Spleen (tissue), 13 donors: ENCODE measurements at places on chromosomes 16 and 17. TPM values are rescaled to one million over a fixed set of nuclear protein-coding genes. Genes with fewer than 3 reads are reported as not detected.
A peak's percentile ranks its signal among the peaks of the same experiment; 100 is the strongest.

XAF1 gene
- total RNA-seq = 105 TPM

GRCh38 chr17:19447085-19447583 is 36.1 kb downstream of the RNF112 start:
- H3K27me3 ChIP-seq = no peaks in the 10 kb centered on the region
- H3K4me3 ChIP-seq = no peak overlapping the region
- no peak for DNase-seq

GRCh38 chr17:33266611-33267010 is 26.5 kb downstream of the ASIC2 start:
- H3K27ac ChIP-seq = no peak overlapping the region
- H3K4me1 ChIP-seq = no peaks in the 10 kb centered on the region
- DNase-seq = no peak
- H3K27me3 ChIP-seq = no peaks in the 10 kb centered on the region

RAPGEFL1 gene
- 9.8 TPM for total RNA-seq

DNA sequence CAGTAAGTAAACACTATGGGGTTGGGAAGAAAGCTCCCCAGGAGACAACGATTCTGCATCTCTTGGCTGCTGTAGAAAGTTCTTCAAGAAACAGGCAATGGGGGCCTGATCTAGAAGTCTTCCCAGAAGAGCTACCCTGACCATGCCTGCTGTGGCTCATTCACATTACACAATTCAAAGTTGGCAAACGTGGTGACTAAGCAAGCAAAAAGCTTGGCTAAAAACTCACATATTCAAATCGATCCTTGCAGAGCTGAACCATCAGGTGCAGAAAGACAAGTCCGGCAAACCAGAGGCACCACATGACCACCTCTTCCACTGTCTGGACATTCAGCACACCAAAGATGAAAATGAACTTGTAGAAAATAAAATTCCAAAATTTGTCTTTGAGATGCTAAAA is 16.1 kb downstream of the AMFR start:
- H3K36me3 ChIP-seq = peaks cover 7% of the 10 kb centered on the region
- H3K4me3 ChIP-seq = no peak overlapping the region
- H3K4me1 ChIP-seq = no peaks in the 10 kb centered on the region
- H3K27ac ChIP-seq = no peak overlapping the region

FOXL1 gene
- not detected for total RNA-seq

- peaks cover 8% of the 10 kb centered on the region for H3K4me1 ChIP-seq
- no peaks in the 10 kb centered on the region for H3K27me3 ChIP-seq
- H3K36me3 ChIP-seq = no peaks in the 10 kb centered on the region
- DNase-seq = no peak
- H3K4me3 ChIP-seq = no peak overlapping the region
Measured at GRCh38 chr16:74577882-74578366, 29.0 kb downstream of the GLG1 start.

DNA sequence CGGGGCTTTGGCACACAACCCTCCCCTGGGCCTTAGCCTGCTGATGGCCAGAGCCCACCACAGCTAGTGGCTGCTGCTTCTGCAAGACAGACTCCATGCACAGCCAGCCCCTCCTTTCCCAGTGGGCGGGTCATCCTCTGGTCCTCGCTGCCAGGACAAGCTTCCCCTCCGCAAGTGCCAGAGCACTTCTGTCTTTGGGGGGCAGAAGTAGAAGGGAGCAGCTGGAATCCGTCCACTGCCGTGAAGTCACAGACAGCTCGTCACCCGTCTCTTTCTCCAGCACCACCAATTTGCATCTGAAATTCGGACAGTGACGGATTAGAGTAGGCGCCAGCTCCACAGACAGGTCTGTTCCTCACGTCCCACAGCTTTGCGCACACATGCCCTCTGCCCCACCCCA is 31.3 kb upstream of the NAT9 start:
- H3K4me1 ChIP-seq = peaks cover 36% of the 10 kb centered on the region
- no peak for DNase-seq
- H3K27ac ChIP-seq = no peak overlapping the region
- no peaks in the 10 kb centered on the region for H3K27me3 ChIP-seq

- no peak overlapping the region for H3K4me3 ChIP-seq
- no peaks in the 10 kb centered on the region for H3K36me3 ChIP-seq
- no peak for DNase-seq
- no peak overlapping the region for H3K27ac ChIP-seq
- H3K4me1 ChIP-seq = peaks cover 35% of the 10 kb centered on the region
- H3K27me3 ChIP-seq = no peaks in the 10 kb centered on the region
Measured at GRCh38 chr16:17222871-17223401, 247.8 kb downstream of the XYLT1 start.

DNA sequence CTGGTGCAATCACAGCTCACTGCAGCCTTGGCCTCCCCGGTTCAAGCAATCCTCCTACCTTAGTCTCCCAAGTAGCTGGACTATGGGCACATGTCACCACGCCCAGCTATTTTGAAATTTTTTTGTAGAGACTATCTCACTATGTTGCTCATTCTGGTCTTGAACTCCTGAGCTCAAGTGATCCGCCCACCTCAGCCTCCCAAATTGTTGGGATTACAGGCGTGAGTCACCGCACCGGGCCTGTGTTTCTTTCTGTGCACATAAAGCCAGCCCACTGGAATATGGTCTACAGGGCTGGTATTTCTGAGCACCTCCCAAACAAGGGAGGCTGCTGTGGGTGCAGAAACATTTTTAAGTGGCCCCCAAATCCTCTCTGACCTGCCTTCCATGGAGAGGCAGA is 8.4 kb downstream of the TMEM95 start:
- no peak overlapping the region for H3K4me3 ChIP-seq
- no peak overlapping the region for H3K27ac ChIP-seq
- no peaks in the 10 kb centered on the region for H3K27me3 ChIP-seq
- no peaks in the 10 kb centered on the region for H3K4me1 ChIP-seq

DNA sequence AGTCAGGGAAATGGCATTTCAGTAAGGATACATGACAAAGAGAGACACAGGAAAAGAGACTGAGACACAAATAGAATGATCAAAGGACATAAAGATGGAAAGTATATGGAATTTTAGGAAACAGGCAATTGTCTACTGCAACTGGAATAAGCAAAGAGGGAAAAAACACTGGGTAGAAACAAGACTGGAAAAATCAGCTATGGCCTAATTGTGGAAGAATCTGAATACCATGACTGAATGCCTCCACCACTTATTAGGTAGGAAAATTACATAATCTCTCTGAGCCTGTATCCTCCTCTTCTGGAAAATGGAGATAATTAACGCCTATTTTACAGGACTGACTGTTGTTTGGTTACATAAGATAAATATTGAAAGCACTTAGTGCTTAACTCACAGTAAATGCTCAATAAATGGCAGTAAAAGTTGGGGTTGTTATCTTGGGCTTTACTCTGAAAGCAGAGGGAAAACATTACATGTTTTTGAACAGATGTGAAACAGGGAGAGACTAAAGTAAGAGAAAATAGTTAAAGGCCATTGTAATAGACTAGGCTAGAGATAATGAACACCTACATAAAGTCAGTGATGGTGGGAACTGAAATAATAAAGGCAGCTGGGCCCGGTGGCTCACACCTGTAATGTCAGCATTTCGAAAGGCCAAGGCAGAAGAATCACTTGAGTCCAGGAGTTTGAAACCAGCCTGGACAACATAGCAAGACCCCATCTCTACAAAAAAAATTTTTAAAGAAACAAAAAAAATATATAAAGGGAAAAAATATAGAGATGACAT is 63.5 kb upstream of the C17orf78 start:
- H3K27me3 ChIP-seq = no peaks in the 10 kb centered on the region
- no peaks in the 10 kb centered on the region for H3K4me1 ChIP-seq
- DNase-seq = no peak
- H3K4me3 ChIP-seq = no peak overlapping the region
- no peaks in the 10 kb centered on the region for H3K36me3 ChIP-seq

ITGB4 gene
- total RNA-seq = 83.9 TPM

- DNase-seq = peak; percentile 92
- H3K27me3 ChIP-seq = no peaks in the 10 kb centered on the region
- peaks cover 11% of the 10 kb centered on the region for H3K36me3 ChIP-seq
- H3K4me1 ChIP-seq = peaks cover 65% of the 10 kb centered on the region
- H3K27ac ChIP-seq = peak overlapping the region; percentile 60
Measured at GRCh38 chr16:2686912-2687507, 4.7 kb downstream of the KCTD5 start.

- H3K4me1 ChIP-seq = no peaks in the 10 kb centered on the region
- DNase-seq = no peak
- H3K36me3 ChIP-seq = no peaks in the 10 kb centered on the region
- H3K27ac ChIP-seq = no peak overlapping the region
Measured at GRCh38 chr17:13939222-13939621, 130.1 kb upstream of the COX10 start.

DNA sequence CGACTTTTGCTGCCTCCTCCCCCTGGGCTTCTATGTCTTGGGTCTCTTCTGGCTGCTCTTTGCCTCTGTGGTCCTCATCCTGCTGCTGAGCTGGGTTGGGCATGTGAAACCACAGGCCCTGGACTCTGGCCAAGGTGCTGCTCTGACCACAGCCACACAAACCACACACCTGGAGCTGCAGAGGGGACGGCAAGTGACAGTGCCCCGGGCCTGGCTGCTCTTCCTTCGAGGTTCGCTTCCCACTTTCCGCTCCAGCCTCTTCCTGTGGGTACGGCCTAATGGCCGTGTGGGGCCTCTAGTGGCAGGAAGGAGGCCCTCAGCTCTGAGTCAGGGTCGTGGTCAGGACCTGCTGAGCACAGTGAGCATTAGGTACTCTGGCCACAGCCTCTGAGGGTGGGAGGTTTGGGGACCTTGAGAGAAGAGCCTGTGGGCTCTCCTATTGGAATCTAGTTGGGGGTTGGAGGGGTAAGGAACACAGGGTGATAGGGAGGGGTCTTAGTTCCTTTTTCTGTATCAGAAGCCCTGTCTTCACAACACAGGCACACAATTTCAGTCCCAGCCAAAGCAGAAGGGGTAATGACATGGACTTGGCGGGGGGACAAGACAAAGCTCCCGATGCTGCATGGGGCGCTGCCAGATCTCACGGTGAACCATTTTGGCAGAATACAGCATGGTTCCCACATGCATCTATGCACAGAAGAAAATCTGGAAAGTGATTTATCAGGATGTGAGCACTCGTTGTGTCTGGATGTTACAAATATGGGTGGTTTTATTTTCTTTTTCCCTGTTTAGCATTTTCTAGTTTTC is 2.3 kb downstream of the GP1BA start:
- DNase-seq = no peak
- no peaks in the 10 kb centered on the region for H3K27me3 ChIP-seq
- H3K27ac ChIP-seq = peak overlapping the region; percentile 48
- H3K4me3 ChIP-seq = no peak overlapping the region
- H3K4me1 ChIP-seq = peaks cover 36% of the 10 kb centered on the region
- H3K36me3 ChIP-seq = peaks cover 34% of the 10 kb centered on the region

DNA sequence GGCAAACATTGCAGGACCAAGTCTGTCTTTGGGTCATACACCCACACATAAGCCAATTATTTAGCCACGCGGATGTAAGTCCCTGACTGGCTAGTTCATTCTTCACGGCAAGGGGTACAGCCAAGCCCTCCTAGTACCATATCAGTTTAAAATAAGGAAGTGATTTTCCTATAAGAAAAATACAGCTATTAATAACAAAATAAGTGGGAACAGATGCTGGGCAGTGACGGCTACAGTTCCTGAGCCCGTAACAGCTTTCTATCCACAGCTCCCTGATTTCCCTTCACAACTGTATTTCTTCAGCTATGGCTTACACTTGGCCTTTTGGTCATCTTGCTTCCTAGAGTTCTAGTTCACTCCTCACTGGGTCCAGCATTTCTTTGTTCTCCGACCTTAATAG is 542.4 kb upstream of the C16orf82 start:
- no peaks in the 10 kb centered on the region for H3K4me1 ChIP-seq
- H3K4me3 ChIP-seq = no peak overlapping the region
- no peaks in the 10 kb centered on the region for H3K36me3 ChIP-seq
- DNase-seq = no peak

ABAT gene
- total RNA-seq = 13.5 TPM

DNA sequence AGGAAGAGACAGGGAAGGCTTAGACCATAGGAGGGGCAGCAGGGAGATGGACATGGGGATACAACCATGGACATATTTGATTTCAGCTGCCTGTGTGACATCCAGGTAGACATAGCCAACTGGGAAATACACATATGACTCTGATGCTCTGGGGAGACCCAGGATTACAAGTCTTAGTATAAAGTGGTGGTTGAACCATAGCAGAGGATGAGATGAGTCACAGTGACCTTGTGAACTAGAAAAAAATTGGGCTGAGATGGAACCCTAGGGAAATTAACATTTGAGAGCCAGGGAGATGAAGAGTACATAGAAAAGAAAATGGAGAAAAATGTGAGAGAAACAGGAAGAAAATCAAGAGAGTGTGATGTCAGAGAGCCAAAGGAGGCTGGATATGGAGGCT is 10.2 kb downstream of the MARCHF10 start:
- no peaks in the 10 kb centered on the region for H3K27me3 ChIP-seq
- no peak for DNase-seq
- no peaks in the 10 kb centered on the region for H3K4me1 ChIP-seq
- no peak overlapping the region for H3K4me3 ChIP-seq
- no peak overlapping the region for H3K27ac ChIP-seq

KRT39 gene
- not detected for total RNA-seq

- no peaks in the 10 kb centered on the region for H3K4me1 ChIP-seq
- H3K36me3 ChIP-seq = no peaks in the 10 kb centered on the region
- DNase-seq = no peak
- H3K4me3 ChIP-seq = no peak overlapping the region
- no peak overlapping the region for H3K27ac ChIP-seq
Measured at GRCh38 chr17:21157586-21158370, 31.0 kb downstream of the DHRS7B start.

GRCh38 chr16:12575288-12575687 is 228.4 kb downstream of the CPPED1 start:
- H3K27ac ChIP-seq = no peak overlapping the region
- H3K4me1 ChIP-seq = peaks cover 6% of the 10 kb centered on the region
- DNase-seq = peak; percentile 18

GRCh38 chr17:4394208-4395110 is 28.0 kb upstream of the UBE2G1 start:
- no peak overlapping the region for H3K4me3 ChIP-seq
- no peaks in the 10 kb centered on the region for H3K27me3 ChIP-seq
- no peaks in the 10 kb centered on the region for H3K36me3 ChIP-seq

DNA sequence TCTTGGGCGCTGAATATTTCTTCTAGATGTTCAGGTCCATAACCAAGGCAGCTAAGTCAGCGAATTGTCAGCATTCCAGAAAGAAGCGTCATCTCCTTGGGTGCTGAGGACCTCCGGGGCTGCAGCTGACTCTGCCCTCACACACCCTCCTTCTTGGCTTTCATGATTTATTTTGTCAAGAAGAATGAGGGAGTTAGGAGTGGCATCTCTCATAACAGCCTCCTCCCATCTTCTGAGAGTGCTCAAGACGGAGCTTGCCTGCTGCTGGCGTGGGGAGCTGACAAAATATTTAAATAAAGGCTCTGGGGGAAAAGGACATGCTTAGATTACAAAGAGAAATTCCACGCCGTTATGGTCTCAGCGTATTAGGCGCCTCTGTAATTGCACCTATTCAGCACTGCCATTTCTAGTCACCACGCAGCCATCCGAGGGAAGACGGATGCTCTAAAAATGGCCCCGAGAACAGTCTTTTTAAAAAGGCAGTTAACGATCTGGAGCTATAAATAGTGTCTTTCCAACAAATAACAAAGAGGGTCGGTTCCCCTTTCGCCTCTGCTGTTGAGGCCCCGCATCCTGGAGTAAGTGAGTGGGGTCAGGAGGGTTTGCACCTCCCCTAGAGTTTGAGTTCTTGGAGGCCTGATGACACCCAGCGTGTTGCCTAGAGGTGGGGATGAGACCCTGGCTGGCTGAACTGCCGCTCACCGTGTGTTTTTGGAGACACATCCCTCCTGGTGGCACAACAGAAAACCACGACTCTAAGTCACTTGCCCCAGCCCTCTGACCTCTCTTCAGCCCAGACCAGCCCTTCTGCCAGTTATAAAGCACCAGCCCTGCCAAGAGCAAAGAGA is 187.0 kb downstream of the CCDC182 start:
- H3K27me3 ChIP-seq = no peaks in the 10 kb centered on the region
- peaks cover 4% of the 10 kb centered on the region for H3K4me1 ChIP-seq
- H3K36me3 ChIP-seq = no peaks in the 10 kb centered on the region
- H3K4me3 ChIP-seq = no peak overlapping the region
